ENCODE measurements at places on chromosomes 5 and 9. TPM values are rescaled to one million over a fixed set of nuclear protein-coding genes. Genes with fewer than 3 reads are reported as not detected.
A peak's percentile ranks its signal among the peaks of the same experiment; 100 is the strongest.

DNA sequence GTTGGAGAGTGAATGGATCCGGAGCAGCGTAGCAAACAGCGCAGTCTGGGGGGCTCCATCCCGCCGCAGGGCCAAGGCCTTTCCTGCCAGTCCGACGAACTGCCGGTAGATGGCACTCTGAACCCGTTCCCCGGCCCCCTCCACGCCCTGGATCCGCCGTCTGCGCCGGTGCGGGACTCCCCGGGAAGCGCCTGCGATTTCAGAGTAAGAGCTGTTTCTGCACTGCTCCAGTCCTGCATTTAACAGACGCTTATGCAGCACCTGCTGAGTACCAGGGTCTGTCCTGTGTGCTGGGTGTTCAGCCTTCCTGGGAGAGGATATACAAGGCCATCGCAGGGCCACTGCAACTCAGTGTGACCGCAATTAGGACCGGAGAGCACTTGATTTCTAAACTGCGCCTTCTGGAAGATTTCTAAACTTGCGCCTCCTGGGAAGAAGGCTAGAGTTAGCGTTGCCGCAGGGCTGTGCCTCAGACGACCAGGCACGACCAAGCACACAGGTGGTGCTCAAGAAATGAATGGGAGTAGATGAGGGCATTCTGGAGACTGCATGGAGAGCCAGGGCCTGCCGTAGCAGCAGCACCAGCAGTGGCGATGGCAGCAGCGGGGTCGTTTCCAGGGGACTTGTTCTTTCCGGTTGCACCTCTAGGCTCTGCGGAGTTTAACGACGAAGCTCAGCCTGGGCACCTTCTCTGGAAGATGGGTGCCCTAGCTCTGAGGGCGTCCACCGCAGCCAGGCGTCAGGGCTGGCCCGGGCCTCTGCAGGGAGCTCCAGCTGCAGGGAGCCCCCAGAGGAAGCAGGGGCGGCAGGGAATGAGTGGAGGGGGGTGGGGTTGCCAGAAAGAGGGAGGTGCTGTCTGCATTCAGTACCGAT lies 14.3 kb upstream of the TIFAB start:
- DNase-seq = no peak

- DNase-seq = no peak
These were observed 3.8 kb downstream of the WDR36 start for GRCh38 chr5:111095982-111096381.

GRCh38 chr5:113022661-113023060 lies 46.1 kb downstream of the DCP2 start:
- DNase-seq = peak; percentile 73

DNA sequence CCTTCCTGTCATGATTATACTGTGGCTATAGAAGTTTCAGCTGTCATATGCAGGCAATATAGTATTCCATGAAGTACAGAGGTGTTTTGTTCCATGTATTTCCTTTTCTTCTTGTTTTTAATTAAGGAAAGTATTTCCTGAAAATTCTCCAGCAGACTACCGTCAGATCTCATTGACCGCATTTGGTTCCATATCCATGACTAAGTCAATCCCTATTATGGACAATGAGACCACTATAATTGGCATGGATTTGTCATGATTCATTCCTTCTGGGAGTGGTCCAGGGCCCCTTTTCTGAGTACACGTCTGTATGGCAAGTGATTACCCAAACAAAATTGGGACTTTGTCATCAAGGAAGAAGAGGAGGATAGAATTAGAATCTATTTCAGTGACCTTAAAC lies 283.2 kb upstream of the CLINT1 start:
- no peak for DNase-seq

DNA sequence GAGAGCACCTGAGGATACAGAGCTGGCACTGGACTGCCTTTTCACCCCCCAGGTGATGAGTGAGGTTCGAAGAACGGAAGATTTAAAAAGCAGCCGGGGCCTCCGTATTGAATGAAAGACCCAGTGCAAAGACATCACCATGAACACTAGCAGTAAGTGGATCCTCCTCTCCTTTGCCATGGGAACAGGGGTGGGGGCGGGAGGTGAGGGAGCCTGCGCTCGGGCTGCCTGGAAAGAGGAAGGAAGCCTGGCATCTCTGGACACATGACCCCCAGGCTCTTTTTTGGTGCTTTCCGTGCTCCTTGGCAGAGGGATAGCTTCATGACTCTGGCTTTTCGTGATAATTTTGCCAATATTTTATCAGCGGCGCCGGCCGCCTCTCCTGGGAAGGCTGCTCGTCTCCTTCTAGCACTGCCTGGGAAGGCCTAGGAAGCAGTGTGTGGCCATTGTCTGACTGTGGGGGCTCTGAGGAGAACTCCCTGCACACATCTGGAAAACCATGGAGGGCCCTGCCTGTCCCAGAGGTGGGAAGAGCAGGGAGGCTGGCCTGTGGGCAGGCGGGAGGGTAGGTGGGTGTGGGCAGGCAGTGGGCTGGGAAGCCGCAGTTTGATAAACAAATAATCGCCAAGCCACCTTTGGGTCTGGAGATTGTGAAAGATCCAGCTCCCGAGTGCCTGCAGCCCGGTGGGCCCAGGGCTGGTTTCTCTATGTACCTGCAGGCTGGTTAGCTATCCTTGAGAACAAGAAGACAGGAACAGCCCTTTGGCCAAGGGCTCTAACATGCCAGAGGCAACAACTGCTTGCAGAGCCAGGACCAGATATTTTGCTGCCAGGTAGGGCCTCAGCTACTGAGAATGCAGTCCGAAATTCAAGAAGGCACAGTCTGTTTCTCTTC lies 911 bp downstream of the ABLIM3 start:
- DNase-seq = no peak

DNA sequence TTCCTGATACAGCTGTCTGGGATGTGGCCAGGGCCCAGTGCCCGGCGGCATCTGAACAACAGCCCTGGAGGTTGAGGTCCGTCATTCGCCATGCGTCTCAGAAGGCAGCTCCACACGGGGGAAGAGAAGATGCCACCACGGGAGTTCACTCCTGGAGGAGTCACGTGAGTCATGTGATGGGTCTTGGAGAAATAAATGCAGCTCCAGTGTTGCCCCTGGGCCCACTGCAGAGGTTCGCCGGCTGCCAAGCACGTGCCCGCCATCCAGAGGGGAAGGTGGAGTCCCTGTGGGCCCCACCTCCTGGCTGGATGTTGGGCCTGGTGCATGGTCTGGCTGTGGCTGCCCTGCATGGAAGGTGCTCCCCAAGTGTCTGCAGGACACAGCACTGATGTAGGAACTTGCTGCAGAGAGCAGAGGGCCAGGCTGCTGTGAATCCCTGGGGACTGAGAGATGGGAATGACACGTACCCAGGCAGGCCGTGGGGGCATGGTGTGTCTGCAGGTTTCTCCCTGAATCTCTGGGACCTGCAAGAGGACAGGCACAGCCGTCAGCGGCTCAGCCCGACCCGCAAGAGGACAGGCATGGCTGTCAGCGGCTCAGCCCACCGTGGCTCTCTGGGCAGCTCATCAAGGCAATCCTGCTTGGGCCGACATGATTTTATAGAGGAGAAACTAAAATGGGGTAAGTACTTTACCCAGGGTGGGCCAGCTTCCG lies 418.3 kb upstream of the IRX4 start:
- no peak for DNase-seq

- no peak for DNase-seq
These were observed 14.8 kb upstream of the SMIM15 start for GRCh38 chr5:61177070-61177469.

GPX8 gene
- not detected for total RNA-seq

HSPA4 gene
- total RNA-seq = 190 TPM

CTNNAL1 gene
- 38.5 TPM for total RNA-seq

CMYA5 gene
- 0.13 TPM for total RNA-seq

NRG2 gene
- total RNA-seq = not detected
